D341Med (cell line): ENCODE measurements at places on chromosomes 1 and 21.
A peak's percentile ranks its signal among the peaks of the same experiment; 100 is the strongest.

DNA sequence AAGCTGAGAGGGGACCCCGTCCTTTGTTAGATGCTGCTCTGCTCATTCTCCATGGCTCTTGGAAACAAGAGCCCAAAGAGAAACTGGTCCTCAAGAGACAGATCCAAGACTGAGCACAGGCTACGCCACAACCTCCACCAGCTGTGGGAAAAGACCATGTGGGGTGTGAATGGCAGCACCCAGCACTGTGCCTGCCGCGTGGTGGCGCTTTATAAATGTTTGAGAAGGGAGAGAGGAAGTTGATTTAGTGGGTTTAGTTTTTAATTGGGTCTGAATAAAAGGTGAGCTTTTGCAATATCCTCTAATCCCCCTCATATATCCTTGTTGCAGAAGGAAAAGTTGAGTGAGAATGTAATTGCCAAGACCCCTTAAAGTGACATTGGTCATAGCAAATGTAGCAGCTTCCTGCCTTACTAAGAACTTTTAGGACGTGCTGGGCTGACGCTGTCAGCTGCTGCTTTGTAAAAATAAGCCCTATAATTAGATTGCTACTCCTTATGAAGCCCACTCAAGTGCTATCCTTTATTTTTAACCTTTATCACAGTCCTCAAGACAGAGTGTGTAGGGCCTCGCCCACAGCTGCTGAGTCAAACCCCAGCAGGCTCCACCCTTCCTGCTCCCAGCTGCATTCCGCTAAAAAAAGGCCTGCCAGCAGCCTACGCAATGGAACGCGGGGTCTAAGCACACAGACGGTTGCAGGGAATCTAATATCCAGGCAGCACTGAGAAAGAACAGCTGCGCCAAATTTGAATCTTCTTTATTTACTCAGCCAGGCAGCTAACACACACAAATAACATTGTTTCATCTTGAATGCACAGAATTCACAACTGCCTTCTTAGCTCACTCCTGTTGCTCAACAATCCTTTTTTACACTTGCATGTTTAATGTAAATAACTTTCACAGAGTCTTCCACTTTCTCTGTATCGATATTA, 47.4 kb upstream of the PRDX6 start:
- DNase-seq = peak; percentile 75

- no peak for DNase-seq
Measured at GRCh38 chr1:171576144-171576543, 45.9 kb upstream of the MYOCOS start.

DNA sequence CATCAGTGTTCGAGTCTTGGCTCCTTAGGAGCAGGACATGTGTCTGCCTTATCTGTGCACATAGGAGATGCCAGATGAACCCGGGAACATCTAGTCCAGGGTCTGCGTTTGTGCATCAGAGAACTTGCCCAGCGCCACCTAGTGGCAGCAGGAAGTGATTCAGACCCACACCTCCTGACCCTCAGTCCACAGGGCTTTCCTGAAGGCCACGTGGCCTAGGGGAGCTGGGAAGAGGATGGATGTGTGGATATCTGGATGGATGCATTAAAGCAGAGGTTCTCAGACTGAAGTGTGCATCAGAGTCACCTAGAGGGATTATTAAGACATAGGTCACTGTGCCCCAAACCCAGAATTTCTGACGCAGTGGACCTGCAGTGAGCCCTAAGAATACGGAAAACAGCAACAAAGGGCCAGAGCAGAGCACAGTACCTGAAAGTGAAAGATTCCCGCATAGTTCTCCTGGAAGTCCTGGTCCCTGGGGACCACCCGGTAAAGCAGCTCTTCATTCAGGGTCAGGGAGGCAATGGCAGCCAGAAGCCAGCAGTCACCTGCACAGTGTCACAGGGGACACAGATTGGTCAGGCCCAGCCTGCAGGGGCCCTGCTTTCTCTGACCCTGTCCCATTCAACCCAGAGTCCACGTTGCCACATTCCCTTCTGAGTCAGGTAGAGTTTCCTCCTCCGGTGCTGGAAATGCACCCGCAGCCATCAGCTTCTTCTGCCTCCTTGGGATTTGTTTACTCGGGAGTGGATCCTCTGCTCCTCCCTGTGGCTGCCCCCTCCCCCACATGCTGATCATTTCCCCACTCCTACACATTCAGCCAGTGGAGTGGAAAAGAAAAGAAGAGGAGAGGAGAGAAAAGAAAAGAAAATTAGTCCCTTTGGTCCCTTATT, 37.0 kb downstream of the CAPN8 start:
- peak; percentile 67 for DNase-seq

GRCh38 chr1:47433477-47434050, 4.3 kb upstream of the FOXD2 start:
- DNase-seq = no peak

GRCh38 chr1:7967196-7967595, 5.7 kb downstream of the PARK7 start:
- DNase-seq = no peak

GRCh38 chr1:71770121-71770520, 512.2 kb downstream of the NEGR1 start:
- no peak for DNase-seq

GRCh38 chr1:37058424-37058988, 24.2 kb upstream of the GRIK3 start:
- no peak for DNase-seq

DNA sequence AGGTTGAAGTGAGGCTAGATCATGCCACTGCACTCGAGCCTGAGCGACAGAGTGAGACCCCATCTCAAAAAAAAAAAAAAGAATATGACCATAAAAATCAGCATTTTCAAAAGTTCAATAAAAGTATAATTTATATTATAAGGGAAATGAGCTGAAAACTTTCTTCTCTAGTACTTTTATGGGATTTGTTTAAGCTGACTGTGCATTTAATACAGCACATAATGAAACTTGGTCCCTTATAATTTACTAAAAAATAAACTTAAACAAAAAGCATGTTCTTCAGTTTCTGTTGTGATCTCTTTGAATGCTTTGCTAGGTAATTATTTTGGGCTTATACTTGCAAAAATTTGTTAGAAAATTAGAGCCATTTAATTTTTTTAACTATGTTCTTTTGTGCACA, 77.8 kb downstream of the NCAM2 start:
- no peak for DNase-seq

DNA sequence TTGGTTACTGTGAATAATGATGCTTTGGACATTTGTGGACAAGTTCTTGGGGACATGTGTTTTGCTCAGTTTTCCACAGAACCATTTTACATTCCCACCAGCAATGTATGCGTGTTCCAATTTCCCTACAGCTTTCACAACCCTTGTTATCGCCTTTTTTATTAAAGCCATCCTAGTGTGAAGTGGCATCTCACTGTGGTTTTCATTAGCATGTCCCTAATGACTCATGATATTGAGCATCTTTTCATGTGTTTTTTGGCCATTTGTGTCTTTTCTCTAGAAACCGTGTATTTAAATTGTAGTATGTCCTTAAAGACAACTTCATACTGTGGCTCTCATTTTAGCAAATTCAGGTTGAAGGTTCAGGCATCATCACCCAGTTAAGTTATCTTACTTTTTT, 132.1 kb downstream of the TGFBR3 start:
- DNase-seq = no peak

- peak; percentile 62 for DNase-seq
Measured at GRCh38 chr1:224433701-224434672, 610 bp downstream of the WDR26 start.

GRCh38 chr1:174072581-174072980, 50.4 kb upstream of the RC3H1 start:
- no peak for DNase-seq
